Activated CD4-positive, alpha-beta memory T cell treated with anti-CD3 and anti-CD28 coated beads for 36 hours (primary cell): ENCODE measurements at places on chromosomes 16 and 17. TPM values are rescaled to one million over a fixed set of nuclear protein-coding genes. Genes with fewer than 3 reads are reported as not detected.

CRHR1 gene
- not detected for total RNA-seq

LCAT gene
- 10.7 TPM for total RNA-seq

RUNDC3A gene
- not detected for total RNA-seq

PRPSAP1 gene
- total RNA-seq = 40.1 TPM

DNA sequence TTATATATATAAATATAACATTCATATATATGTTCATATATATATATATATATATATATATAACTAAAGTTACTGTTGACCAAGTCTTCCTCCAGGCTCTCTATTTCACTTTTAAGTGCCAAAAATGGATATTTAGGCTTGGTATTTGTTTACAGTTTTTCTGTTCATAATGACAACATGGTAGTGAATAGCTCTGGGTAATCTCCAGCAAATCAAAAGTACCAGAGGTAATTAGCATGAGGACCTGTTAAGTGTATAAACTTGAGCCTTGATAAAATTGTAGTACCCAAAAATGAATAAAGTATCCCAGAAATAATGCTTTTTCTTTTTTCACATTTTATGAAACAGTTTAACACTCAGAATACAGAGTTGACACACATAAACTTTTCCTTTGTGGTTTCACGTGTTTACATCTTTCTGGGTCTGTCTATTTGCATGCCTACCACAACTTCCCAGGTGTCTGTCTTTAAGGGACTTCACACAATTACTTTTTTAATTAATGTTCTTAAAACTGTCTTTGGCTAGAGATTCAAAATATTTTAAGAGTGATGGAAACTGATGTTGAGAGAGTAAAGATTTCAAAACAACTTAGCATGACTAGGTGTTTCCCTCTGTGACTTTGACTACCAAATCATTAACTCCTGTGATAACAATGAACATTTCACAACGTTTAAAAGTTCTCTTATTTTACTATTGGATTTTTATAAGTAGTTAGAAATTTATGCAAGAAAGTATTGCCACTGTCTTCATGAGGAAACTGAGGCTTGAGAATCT, 47.9 kb downstream of the RABEP1 start:
- peaks cover 34% of the 10 kb centered on the region for H3K4me1 ChIP-seq
- H3K27ac ChIP-seq = peak overlapping the region; percentile 65
- no peak overlapping the region for H3K4me3 ChIP-seq
- DNase-seq = no peak
- no peaks in the 10 kb centered on the region for H3K27me3 ChIP-seq

GRCh38 chr17:79223953-79224352, 149.3 kb downstream of the ENGASE start:
- H3K36me3 ChIP-seq = no peaks in the 10 kb centered on the region
- DNase-seq = no peak
- H3K27me3 ChIP-seq = peaks cover 41% of the 10 kb centered on the region
- H3K4me3 ChIP-seq = no peak overlapping the region
- no peak overlapping the region for H3K27ac ChIP-seq

DNA sequence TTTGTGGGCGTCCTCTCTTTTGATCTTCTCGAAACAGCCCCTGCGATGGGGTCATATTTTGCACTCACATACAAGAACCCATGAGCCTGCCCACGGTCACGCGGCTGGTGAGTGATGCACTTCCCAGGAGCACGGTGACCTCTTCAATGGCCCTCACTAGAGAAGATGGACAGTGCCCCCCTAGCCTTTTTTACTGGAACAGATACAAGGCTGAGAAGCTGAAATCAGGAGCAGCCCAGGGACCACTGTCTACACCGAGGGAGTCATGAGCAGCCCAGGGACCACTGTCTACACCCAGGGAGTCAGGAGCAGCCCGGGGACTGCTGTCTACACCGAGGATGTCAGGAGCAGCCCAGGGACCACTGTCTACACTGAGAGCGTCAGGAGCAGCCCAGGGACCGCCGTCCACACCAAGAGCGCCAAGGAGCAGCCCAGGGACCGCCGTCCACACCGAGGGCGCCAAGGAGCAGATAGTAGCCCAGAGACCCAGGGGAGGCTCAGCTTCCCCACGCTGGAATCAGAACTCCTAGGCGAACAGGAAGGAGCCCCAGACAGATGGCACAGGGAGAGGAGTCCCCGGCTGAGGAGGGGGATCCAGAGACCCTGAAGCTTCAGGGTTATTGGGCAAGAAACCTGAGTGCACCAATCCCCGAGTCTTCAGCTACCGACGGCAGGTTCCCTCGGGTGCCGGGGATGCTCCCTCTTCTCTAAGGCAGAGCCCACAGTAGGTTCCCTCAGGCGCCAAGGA, 23.7 kb downstream of the ACSF3 start:
- H3K4me3 ChIP-seq = no peak overlapping the region
- no peaks in the 10 kb centered on the region for H3K27me3 ChIP-seq
- no peak overlapping the region for H3K27ac ChIP-seq
- DNase-seq = no peak

DNA sequence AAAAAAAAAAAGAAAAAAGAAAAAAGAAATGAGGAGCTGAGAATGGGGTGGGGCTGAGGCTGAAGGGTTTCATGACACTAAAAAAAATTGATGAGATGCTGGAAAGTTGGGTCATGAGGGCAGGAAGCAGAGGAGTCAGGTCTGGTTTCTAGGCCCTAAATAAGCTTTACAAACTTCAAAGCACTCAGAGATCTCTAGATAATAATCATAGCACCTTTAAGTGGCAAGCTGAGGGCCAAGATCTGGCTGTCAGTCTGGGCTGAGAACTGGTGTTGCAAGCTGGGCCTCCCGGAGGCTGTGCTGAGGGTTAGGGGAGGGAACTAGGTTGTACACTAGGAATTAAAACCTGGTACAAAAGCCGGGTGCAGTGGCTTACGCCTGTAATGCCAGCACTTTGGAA, 6.4 kb downstream of the ZNF764 start:
- H3K27ac ChIP-seq = peak overlapping the region; percentile 96
- H3K4me3 ChIP-seq = peak overlapping the region; percentile 58
- peak; percentile 79 for DNase-seq
- no peaks in the 10 kb centered on the region for H3K27me3 ChIP-seq
- H3K4me1 ChIP-seq = peaks cover 57% of the 10 kb centered on the region

DNA sequence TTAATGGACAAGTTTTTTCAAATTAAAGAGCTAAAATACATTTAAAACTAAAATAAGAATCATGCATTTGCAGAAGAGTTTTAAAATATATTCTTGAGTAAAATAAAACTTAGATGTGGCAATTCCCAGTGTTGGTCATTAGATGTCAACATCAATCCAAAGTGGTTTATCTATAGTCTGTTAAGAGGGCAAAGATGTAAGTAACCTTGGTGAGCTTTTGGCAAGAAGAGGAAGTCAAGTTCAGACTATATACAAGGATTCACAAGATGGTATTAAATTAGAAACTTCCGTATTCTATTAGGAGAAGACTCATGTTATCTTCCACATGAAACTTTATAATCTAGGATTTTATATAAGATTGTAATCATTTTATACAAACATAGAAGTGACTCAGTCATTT, 73.1 kb downstream of the CEP95 start:
- no peaks in the 10 kb centered on the region for H3K27me3 ChIP-seq
- no peak overlapping the region for H3K27ac ChIP-seq
- peaks cover 21% of the 10 kb centered on the region for H3K4me1 ChIP-seq
- H3K36me3 ChIP-seq = peaks cover 19% of the 10 kb centered on the region
- no peak overlapping the region for H3K4me3 ChIP-seq

DNA sequence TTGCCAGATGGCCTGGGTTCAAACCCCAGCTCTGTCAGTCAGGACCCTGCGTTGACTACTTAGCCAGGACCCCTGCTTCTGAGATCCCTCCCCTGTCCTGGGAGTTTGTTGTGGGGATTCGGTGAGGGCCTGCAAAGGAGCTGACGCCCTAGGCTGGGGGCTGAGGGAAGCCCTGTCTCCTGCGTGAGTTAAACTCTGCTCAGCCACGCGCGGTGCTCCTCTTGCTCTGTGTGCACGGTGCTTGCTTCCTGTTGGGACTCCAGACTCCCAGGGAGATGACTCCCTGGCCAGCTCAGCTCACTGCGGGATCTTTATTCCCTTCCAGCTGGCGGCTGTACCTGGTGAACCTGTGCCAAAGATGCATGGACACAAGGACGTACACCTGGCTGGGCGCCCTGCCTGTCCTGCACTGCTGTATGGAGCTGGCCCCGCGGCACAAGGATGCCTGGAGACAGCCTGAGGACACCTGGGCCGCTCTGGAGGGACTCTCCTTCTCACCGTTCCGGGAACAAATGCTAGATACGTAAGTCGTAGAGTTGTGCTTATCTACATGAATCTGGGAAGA, 37.4 kb downstream of the RNF213 start:
- H3K27ac ChIP-seq = no peak overlapping the region
- H3K27me3 ChIP-seq = no peaks in the 10 kb centered on the region
- no peak overlapping the region for H3K4me3 ChIP-seq
- H3K36me3 ChIP-seq = peaks cover 86% of the 10 kb centered on the region
- H3K4me1 ChIP-seq = peaks cover 11% of the 10 kb centered on the region
- no peak for DNase-seq

DNA sequence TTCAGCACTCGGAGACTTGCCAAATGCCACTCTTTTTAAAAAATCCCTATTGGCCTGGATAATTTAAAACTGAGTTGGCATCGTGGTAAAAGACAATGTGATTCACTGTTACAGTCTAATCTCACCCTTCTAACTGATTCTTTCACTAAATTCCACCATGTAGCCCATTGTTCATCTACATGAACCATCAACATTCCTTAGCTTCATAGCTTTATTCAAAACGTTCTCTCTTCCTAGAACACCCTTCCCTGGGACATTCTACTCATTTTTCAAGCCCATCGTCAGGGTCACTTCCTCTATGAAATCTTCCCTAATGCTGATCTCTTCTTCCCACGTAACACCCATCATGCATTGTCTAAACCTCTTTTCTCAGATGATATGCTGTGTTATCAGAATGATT, 15.7 kb upstream of the SHISA9 start:
- DNase-seq = no peak
- no peaks in the 10 kb centered on the region for H3K36me3 ChIP-seq
- H3K27ac ChIP-seq = no peak overlapping the region
- H3K4me1 ChIP-seq = no peaks in the 10 kb centered on the region
- H3K4me3 ChIP-seq = no peak overlapping the region

DNA sequence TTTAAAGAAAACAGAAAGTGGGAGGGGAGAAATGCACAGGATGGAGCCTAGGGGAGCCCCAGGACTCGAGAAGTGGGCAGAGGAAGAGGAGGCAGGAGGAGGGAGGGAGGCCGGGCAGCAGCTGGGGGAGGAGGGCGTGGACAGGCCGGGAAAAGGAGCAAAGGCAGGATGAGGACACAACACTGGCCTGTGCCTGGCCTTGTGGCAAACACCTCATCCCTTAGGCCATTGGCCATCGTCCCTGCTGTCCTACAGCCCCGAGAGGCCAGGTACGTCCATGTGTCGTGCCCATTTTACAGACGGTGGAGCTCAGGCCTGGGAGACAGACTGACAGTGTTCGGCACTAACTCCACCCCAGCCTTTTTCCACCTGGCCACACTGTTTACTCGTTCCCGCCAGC, 15.9 kb downstream of the JPH3 start:
- H3K36me3 ChIP-seq = no peaks in the 10 kb centered on the region
- H3K27me3 ChIP-seq = peaks cover 5% of the 10 kb centered on the region
- no peak overlapping the region for H3K27ac ChIP-seq
- H3K4me3 ChIP-seq = no peak overlapping the region
- no peak for DNase-seq

- no peaks in the 10 kb centered on the region for H3K27me3 ChIP-seq
- H3K4me3 ChIP-seq = peak overlapping the region; percentile 91
- H3K4me1 ChIP-seq = peaks cover 54% of the 10 kb centered on the region
- H3K36me3 ChIP-seq = peaks cover 40% of the 10 kb centered on the region
- peak; percentile 86 for DNase-seq
- H3K27ac ChIP-seq = peak overlapping the region; percentile 92
Observed at GRCh38 chr17:18184143-18185031, 759 bp downstream of the ALKBH5 start.

- H3K27ac ChIP-seq = no peak overlapping the region
- H3K4me1 ChIP-seq = peaks cover 15% of the 10 kb centered on the region
- DNase-seq = no peak
- H3K4me3 ChIP-seq = no peak overlapping the region
- no peaks in the 10 kb centered on the region for H3K27me3 ChIP-seq
Observed at GRCh38 chr16:30141750-30142149, 18.7 kb upstream of the MAPK3 start.

- H3K4me3 ChIP-seq = no peak overlapping the region
- no peaks in the 10 kb centered on the region for H3K36me3 ChIP-seq
- no peaks in the 10 kb centered on the region for H3K27me3 ChIP-seq
- H3K4me1 ChIP-seq = no peaks in the 10 kb centered on the region
Observed at GRCh38 chr16:64092271-64092670, 1029.6 kb downstream of the CDH11 start.

DNA sequence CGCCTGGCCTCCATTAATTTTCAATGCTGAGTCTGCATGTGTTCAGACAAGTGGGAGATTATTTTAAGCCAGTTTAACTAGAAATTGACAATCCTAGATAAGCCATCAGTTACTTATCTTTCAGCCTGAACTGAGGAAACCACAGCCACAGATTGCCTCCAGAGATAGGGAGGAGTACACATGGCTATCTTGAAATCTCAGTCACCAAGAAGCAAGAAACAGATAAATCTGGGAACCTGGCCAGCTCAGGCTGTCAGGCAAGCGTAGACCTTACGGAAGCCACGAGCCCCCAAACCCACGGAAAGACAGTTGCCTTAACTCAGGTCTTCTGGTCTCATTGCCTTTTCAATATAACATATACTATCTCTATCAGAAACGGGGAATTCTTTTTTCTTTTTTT, 2.0 kb upstream of the GLG1 start:
- no peak overlapping the region for H3K27ac ChIP-seq
- H3K36me3 ChIP-seq = peaks cover 2% of the 10 kb centered on the region
- H3K27me3 ChIP-seq = no peaks in the 10 kb centered on the region
- peaks cover 38% of the 10 kb centered on the region for H3K4me1 ChIP-seq

GRCh38 chr17:5283571-5284315, 1.7 kb downstream of the RABEP1 start:
- H3K36me3 ChIP-seq = peaks cover 16% of the 10 kb centered on the region
- H3K4me3 ChIP-seq = peak overlapping the region; percentile 85

DNA sequence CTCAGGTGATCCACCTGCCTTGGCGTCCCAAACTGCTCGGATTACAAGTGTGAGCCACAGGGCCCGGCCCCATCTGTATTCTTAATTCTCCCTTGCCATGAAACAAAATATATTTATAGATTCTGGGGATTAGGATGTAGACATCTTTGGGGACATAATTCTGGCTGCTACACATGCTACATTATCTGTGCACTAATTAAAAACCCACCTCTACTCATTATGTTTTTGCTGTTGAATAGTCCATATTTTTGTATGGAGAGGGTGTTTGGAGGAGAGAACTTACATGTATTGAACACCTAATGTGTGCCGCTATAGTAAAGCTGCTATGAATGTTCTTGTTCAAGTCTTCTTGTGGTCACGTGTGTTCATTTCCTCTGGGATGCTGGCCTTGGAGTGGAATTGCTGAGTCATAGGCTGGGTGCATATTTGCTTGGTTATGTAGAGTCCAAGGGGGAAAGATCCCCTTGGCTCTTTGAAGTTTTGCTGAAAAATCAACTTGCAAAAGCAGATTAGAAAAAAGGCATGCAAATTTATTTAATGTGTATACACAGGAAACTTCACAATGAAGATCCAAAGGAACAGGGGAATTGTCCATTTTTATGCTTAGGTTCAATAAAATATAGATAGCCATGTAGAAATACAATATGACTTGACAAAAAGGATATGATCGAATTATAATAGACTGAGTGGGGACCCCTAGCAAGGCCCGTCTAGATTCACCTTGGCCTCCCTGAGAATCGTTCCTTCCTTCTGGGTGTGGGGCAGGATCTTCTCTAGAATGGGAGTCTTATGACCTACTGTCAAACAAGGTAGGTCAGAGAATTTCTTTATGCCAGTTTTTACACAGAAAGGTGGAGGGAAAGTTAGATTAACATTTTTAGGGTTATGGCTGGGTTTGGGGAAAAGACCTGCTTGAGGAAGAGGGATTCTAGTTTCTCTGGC, 42.1 kb upstream of the GPRC5B start:
- DNase-seq = no peak
- H3K27ac ChIP-seq = no peak overlapping the region
- H3K4me1 ChIP-seq = no peaks in the 10 kb centered on the region
- no peaks in the 10 kb centered on the region for H3K36me3 ChIP-seq
